ENCODE measurements at places on chromosomes 1 and 21.

GRCh38 chr1:215539803-215540570 lies 27.1 kb upstream of the KCTD3 start:
- DNase-seq = no peak

DNA sequence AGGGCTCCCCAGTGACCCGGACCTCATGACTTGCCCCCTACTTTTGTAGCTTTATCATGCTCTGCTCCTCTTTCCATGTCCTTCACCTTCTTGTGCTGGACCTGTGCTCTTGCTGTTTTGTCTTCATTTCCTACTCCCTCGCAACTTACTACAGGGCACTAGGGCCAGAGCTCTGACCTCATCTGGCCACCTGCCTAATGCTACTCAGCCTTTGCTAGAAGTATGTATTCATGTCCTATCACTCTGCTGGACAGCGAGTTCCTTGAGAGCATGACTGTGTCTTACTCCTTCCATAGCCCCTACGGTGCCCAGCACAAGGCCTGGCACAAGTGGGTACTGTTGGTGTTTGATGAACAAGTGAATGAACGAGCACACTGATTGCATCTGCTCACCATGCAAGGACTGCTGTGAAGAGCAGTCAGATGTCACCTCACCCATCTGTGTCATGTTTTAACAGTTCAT lies 1.9 kb downstream of the MTFR1L start:
- DNase-seq = no peak

GRCh38 chr1:38203441-38203840 lies 156.8 kb upstream of the POU3F1 start:
- DNase-seq = no peak

DNA sequence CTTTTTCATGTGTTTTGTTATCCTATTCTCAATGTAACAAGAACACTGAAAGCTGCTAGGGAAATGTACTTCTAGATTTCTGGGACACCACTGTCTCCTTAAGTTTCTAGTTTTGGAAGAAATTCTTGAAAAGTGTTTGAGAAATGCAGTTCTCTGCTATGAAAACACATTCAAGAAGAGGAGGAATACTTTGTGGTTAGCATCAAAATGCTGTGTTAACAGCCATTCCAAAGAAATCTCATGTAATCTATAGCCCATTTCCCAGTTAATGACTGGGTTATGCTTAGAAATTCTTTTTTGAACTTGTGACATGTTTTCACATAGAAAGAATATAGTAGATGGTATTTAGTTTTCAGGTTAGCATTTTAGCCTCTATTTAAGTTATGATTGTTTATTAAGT lies 6.0 kb downstream of the RAVER2 start:
- no peak for DNase-seq

DNA sequence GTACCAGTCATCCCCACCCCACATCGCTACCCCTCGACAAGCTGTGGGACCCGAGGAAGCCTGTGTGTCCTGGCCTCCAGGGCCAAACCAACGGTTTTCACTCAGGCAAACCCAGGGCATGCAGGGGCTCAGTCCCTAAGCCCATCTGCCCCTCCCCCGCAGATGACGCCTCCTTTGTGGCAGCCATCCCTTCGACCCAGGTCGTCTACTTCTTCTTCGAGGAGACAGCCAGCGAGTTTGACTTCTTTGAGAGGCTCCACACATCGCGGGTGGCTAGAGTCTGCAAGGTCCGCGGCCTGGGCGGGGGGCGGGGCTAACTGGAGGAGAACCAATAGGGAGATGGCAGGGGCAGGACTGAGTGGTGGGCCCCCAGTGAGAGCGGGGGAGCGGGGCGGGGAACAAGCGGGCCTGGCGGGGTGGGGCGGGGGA lies 7.4 kb downstream of the SEMA4A start:
- no peak for DNase-seq

DNA sequence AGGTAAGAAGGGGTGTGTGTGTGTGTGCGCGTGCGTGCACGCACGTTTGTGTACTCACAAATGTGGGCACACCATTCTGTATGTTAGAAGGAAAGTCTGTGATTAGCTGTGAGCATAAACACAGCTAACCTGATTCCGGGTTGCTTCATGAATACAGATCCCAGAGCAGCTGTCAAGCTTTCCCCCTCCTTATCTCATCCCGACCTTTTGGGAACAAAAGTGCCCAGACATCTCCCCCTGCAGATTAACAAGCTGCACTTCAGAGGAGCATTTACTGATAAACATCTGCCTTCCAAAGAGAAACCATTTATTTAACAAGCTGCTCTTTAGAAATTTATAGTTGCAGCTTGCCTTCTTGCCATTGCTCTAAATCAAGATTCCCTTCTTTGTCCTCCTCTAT lies 97.0 kb downstream of the MT1HL1 start:
- DNase-seq = no peak

GRCh38 chr1:210627755-210628154 lies 299.1 kb downstream of the HHAT start:
- no peak for DNase-seq

- DNase-seq = no peak
Measured at GRCh38 chr1:36847186-36847585, 187.1 kb downstream of the GRIK3 start.

- DNase-seq = no peak
Measured at GRCh38 chr1:232682248-232682647, 52.3 kb upstream of the SIPA1L2 start.

- no peak for DNase-seq
Measured at GRCh38 chr1:36464605-36465393, 615 bp upstream of the MRPS15 start.

GRCh38 chr1:153799566-153800465 lies 24.6 kb downstream of the SLC27A3 start:
- DNase-seq = no peak

- no peak for DNase-seq
Measured at GRCh38 chr1:25099343-25099951, 132.9 kb downstream of the SYF2 start.

DNA sequence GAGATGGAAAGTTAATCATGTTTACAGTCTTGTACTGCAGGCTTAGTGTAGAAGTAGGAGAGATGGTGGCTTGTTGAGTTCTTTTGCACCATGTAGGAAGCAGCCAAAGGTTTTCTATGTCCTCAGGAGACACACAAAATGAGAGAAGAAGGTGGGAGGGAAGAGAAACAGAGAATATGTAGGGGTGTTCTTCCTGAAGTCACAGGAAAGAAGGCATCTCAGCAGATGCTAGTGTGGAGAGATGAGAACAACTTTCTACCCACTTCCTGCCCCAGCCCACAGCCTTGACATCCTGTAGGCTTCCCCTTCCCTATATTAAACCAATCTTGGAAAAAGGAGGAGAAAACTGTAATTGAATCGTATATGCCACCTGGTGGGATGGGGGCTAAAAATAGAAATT lies 217.0 kb downstream of the S1PR1 start:
- no peak for DNase-seq

- no peak for DNase-seq
Measured at GRCh38 chr1:18581420-18581880, 49.2 kb upstream of the PAX7 start.

DNA sequence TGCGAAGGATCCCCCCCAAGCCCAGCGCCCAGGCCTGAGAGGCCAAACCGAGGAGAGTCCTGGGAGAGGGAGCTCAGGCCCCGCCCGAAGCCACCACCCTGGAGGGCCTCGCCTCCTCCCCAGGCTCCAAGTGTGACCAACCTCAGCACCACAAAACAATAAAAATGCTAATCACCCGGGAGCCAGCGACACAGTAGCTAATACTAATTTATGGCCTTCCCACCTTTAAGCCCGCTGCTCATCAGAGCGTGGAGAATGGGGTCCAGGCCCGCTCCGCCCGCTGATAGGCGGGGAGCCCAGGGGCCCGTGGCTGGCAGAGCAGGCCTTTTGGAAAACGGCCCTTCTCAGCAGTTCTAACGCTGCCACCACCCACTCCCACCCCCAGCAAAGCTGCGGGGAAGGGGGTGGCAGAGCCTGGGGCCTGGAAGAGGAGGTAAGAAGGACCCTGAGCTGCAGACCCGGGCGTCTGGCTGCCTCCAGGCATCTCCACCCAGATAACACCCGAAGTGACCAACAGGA lies 20.4 kb upstream of the TAS1R2 start:
- no peak for DNase-seq

- no peak for DNase-seq
Measured at GRCh38 chr1:47932743-47933142, 64.4 kb downstream of the TRABD2B start.

DNA sequence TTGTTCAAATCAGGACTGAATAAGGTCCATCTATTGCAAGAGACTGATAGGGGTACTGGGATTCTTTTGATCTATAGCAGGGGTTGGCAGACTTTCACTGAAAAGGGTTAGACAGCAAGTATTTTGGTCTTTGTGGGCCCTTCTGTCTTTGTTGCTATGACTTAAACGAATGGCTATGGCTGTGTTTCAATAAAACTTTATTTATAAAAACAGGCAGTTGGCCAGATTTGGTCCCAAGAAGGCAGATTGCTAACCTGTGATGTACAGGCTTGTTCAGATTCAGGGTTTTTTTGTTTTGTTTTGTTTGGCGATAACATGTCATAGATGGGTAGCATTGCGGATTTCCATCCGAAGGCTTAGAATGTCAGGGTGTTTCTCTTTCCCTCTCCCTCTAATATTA lies 3.9 kb upstream of the BACE2 start:
- no peak for DNase-seq

DNA sequence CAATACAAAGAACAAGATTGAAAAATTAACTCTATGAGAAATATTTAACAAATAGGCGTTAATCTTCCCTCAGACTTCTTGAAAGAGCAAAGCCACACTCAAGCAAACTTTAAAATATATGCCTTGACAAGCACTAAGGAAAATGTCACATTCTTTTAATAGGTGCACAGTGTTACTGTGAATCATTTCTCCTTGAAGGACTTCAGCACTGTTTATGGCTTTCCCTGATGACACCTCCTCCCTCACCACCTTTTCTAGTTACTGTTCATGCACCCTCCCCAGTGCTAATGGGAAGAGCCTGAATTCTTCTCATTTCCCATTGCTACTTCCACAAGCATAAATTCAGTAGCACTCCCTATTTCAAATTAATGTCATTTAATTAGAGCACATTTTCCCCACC lies 299.5 kb upstream of the RRP15 start:
- no peak for DNase-seq

DNA sequence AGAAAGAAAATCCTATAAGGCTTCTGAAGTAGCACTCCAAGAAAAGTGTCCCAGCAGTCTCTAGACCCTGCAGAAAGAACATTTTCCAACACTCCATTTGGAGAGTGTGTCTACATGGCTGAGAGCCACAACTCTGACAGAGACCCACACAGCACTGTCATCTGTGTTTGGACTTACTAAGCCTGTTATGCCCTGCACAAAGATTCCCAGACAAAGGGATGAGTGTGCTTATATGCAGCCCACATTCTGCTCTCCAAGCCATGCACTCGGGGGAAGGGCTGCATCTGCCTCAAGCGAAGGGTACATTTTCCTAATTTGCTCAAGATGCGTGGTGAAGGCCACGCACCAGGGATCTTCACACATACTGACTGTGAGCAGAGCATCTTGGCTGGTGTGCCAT lies 24.4 kb upstream of the SLAMF6 start:
- no peak for DNase-seq

GRCh38 chr1:61284248-61284854 lies 202.0 kb downstream of the NFIA start:
- no peak for DNase-seq

- DNase-seq = no peak
Measured at GRCh38 chr1:19439464-19440171, 45.7 kb downstream of the CAPZB start.

GRCh38 chr21:43768868-43769167 lies 7.3 kb downstream of the CSTB start:
- DNase-seq = no peak

DNA sequence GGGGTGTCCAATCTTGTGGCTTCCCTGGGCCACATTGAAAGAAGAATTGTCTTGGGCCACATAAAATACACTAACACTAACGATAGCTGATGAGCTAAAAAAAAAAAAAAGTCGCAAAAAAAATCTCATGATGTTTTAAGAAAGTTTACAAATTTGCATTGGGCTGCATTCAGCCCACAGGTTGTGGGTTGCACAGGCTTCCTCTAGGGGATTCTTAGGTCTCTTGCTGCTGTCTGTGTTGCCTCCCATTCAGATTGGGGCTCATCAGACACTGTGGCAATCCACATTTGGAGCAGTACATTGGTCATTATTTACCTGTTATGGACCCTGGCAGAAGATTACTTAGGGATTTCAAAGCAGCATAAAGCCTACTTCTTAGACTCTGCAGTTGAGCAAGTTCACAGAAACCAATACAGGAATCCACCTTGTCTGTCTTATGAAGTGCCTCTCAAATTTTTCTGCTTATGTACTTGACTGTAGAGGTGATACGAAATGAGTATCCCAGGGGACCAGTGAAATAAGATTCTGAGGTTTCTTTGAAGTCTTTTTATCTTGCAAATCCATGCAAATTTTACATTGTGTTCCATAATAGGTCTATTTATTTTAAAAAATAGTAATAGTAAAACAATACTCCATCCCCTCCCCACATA lies 205.5 kb downstream of the RPS6KC1 start:
- DNase-seq = no peak

- peak; percentile 82 for DNase-seq
Measured at GRCh38 chr1:204080163-204080903, 7.4 kb downstream of the SOX13 start.

GRCh38 chr1:169610858-169611257 lies 19.1 kb downstream of the SELP start:
- no peak for DNase-seq

DNA sequence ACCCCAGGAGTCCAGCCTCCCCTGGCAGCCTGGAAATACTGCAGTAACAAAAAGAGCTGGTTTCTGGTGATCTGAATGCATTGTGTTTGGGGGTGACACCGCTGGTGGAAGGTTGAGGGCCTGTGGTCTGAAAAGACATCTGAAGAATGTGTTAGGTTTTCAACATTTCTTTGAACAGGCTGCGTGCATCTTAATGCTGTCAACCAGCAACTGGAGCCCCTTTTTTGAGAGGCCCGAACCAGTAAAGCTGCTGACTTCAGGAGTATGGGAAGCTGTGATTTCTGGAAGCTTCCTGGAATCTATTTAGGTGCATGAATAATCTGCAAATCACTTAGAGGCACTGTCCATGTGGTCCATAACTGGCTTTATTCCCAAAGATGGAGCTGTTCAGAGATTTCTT lies 17.0 kb downstream of the ATP5PO start:
- no peak for DNase-seq

- no peak for DNase-seq
Measured at GRCh38 chr21:41542727-41543126, 34.8 kb upstream of the TMPRSS2 start.

- DNase-seq = no peak
Measured at GRCh38 chr1:226638001-226638601, 89.5 kb downstream of the STUM start.

DNA sequence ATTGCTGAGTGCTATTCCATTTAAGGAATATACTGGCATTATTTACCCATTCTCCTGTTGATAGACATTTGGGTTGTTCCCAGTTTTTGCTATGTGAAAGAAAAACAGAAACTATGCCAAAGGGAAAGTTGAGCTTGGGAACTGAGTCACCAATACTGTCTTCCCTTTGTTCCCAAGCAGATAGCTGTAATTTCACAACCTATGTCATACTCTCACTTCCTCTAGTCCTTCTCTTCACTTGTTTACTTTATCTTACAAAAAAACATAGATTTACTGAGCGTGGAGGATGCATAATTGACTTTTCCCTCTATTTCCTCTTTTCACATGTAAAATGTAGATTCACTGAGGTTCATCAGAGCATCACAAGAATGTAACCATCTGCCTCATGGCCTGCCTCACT lies 32.4 kb upstream of the PGBD5 start:
- peak; percentile 54 for DNase-seq
